ENCODE measurements at places on chromosomes 4 and X. TPM values are rescaled to one million over a fixed set of nuclear protein-coding genes. Genes with fewer than 3 reads are reported as not detected.

DNA sequence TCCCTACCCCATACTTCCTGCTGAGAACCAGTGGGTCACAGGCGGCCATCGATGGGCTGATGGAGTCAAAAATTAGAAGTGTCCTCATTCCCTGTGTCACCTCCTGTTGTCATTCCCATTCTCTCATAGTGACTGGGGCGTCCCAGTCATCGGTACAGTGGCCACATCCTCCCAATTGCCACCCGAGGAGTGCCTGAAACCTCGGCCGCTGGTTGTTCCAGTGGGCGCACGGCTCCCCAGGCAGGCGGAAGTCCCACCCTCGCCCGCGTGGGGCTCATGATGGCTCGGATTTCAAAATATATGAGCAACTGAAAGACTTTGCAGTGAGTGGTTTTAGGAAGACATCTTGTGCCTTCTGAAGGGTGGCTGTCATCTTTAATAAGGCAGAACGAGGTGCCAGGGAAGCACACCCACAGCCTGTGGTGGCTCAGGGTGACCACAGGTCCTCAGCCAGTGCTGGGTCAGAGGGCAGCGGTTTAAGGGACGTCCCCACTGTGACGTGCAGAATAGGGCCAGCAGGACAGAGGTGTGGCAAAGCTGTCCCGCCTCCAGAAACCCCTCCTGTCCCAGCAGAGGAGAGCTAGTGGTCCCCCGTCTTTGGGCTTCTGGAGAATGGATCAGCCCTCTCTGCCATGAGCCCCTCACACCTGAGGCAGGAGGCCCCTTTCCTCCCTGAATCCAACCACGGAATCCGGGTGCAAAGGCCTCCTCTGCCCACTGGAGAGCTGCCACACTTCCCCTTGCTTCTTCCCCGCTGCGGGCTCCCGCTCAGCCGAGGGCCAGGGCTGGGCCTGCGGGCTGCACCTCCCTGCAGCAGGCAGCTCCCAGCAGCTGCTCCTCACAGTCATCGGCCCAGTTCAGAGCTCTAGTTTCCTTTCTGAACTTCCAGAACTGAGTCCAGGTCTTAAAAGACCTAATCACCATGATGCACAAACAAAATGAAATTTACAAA lies 90.4 kb downstream of the ABLIM2 start:
- H3K27ac ChIP-seq = no peak overlapping the region
- H3K4me3 ChIP-seq = no peak overlapping the region
- no peaks in the 10 kb centered on the region for H3K36me3 ChIP-seq
- H3K27me3 ChIP-seq = peaks cover 7% of the 10 kb centered on the region
- DNase-seq = no peak

Gene RNF128
- total RNA-seq = not detected

- no peak for DNase-seq
- H3K27ac ChIP-seq = no peak overlapping the region
- H3K4me1 ChIP-seq = peaks cover 3% of the 10 kb centered on the region
These were observed 41.6 kb upstream of the ADRA2C start for GRCh38 chr4:3724319-3725231.

Gene HTN1
- not detected for total RNA-seq

All from activated naive CD8-positive, alpha-beta T cell treated with anti-CD3 and anti-CD28 coated beads, Interleukin-2, amount 10 ng/mL, durations not matched to agents 7 days and 5 days (primary cell).